Cardiac fibroblast (primary cell): ENCODE measurements at places on chromosomes 16 and 17.
A peak's percentile ranks its signal among the peaks of the same experiment; 100 is the strongest.

DNA sequence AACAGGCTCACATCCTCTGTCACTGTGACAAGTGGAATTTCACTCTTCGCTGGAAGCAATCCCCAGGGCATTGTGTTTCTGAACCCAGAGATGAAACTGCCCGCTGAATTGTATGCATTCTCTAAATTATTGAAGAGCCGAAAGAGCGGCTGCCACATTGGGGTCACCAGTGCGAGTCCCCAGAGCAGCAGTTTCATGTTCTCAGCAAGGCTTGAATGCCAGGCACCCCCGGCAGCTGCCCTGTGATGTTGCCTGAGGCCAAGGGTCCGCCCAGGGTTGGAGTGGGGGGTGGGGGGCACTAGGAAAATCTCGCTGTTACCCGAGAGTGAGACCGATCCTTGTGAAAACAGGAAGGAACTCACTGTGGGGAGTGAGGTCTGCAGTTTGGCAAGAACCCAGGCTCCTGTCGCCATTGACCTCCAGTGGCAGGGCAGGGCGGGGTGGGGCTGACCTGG lies 20.7 kb upstream of the BCAR1 start:
- DNase-seq: no peak

DNA sequence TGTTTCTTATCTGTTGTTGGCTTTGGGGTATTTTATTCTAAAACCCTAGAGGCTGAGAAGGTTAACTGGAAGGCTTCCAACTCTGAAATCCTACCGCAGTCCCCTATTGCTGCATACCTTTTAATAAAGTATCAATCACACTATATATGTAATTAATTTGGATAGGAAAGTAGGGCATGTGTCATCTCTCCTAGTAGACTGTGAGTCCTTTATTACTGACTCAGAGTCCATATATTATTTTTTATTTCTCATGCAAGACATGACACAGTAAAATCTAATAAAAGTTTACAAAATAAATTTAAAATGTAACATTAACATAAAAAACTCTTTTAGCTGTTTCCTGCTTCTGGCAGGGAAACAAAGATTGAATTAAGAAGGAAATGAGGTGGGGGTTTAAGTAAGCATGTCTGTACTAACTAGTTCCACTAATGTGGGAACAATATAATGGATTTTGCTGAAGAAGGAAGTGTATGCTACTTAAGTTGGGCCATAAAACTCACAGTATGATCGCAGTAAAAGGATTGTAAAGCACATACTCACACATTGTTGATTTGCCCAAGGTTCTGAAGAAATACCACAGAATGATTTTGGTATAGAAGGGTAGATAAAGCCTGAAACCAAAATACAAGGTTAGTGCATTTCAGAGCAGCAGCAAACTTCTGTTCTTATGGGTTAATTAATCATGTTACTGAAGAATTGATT lies 97.6 kb upstream of the HLF start:
- no peak for DNase-seq

DNA sequence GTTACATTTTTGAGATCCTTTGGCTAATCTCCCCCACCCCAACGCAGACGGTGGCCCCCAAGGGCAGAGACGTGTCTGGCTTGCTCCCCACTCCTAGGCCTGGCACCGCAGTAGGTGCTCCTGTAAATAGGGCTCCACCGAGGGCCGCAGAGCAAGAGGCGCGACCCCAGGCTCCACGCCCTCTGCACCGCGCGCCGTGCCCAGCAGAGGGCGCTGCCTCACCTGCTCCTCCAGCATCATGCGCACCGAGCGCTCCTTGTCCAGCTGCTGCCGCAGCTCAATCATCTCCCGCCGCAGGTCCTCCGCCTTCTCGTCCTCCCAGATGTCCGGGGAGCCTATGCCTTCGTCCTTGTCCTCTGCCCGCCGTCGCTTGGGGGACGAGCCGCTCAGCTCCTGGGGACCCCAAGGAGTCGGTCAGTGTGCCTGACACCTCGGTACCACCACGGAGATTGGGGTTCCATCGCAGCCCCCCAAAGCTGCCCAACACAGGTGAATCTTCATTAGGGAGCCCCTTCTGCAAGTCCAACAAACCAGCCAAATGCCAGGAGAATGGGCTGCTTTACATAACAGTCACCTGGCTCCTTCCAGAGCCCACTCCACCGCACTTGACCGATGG lies 11.2 kb downstream of the TFAP4 start:
- peak; percentile 36 for DNase-seq

- DNase-seq: peak; percentile 84
These were observed 4.4 kb upstream of the MAP2K3 start for GRCh38 chr17:21280081-21280518.

- peak; percentile 51 for DNase-seq
These were observed 22.0 kb upstream of the NPTX1 start for GRCh38 chr17:80498242-80498919.

DNA sequence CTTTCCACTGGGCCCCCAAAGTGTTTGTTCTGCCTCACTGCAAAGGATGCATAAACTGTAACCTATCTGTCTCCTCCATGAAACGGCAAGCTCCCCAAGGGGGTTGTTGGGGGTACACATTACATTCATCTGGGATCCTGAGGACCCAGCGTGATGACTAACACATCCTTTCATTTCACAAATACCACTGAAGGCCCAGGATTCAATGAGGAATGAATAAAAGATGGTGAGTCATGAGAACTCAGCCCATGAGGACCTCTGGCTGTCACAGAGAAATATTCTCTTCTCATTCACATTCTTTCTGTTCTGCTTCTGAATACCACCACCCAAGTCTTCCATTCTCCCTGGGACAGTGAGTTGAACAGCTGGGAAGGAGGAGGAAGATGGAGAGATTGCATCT lies 149.8 kb downstream of the RBFOX3 start:
- no peak for DNase-seq

- no peak for DNase-seq
These were observed 35.6 kb downstream of the TENT4B start for GRCh38 chr16:50188619-50189136.

- no peak for DNase-seq
These were observed 33.6 kb upstream of the SSTR5 start for GRCh38 chr16:1038932-1039331.

GRCh38 chr17:68085771-68086381 lies 50.3 kb downstream of the KPNA2 start:
- DNase-seq: no peak

DNA sequence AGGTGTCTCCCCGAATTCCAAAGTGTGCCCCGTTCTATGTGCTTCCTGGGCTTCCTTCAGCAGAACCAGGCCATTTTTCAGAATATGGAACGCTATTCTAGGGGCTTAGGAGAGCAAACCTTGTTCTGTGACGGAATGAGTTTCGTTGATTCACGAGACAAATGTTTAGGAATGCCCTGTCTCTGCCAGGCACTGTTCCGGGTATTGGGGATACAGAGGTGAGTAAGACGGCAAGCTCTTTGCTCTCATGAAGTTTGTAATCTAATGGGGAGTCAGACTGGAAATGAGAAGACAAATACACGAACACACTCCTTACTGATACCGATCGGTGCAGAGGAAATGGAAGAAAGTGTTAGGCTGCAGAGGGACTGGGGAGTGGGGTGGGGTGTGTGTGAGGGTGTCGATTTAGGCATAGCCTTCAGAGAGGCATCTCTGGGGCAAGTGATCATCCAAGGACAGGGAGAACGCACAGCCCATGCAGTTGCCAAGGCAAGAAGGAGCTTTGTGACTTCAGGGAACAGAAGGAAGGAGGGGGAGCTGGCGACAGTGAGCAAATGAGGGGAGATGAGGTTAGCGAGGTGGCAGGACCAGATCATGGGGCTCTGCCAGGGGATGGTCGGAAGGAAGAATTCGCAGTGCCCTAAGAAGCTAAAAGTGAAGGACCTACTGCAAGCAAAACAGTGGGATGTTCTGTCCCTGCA lies 189.6 kb downstream of the MSI2 start:
- no peak for DNase-seq

GRCh38 chr17:50596191-50597037 lies 35.9 kb downstream of the CACNA1G start:
- no peak for DNase-seq

- DNase-seq: no peak
These were observed 28.1 kb upstream of the BAHCC1 start for GRCh38 chr17:81367171-81367570.

DNA sequence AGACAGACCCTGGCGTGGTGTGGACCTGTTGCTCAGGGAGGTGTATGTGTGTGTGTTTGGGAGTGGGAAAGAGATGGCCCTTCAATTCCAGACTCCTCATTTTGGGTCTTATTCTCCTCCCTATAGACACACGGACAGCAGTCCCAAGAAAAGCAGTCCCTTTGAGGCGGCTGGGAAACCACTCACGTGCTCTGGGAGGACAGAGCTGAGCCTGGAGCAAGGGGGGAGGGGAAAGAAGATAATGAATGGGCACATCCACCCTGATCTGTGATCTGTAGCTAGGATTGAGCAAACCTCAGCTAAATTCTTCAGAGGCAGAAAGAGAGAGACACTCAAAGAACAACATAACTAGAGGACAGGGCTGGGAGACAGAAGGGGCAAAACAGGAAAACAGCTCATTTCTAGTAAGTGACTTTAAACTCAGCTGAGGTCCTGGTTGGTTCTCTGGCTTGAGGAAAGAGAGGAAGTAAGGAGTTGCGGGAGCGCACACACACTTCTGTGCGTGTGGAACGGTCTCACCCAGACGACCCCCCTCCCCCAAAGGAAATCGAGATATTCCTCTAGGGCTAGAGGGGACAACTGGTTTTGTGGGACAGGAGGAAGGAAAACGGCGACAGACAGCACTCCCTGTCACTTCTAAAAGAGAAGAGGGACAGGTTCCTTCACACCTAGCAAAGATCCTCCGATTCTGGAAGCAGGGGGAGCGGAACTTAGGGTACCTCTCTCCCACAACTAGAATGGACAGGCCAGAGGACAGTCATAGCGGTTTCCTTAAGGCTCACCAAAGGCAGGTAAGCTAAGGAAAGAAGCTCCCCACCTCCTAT lies 658 bp downstream of the RAB5C start:
- peak; percentile 43 for DNase-seq

DNA sequence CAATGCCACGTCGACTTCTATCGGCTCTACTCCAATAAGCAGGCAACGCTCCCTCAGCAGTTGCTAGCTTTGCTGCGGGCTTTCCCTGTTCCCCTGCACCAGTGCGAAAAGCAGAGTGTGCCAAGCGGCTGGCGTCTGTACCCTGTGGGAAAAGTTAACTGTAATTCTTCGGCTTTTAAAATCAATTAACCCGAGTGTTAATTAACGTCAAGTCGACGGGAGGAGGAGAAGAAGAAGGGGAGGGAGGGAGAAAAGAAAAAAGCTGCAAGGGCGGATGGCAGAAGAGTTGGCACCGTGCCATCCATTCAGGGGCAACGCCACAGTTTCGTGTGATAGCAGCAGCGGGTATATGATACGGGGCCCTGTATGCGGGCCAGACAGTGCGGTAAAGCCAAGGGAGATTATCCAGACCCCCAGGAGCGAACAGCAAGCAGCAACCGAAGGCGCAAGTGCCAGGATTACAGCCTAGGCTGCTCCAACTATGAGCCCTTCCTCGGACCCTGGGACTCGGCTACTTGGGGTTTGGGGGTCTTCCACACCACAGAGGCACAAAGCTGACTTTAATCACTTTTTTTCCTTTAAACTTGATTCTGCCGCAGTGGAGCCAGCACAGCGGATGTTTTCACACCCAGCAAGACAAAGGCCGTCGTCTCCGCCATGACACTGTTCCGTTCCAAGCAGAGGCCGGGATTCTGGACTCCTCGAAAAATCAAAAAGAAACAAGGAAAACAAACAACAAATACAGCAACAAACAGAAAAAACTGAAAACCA lies 253.8 kb upstream of the PMFBP1 start:
- DNase-seq: no peak

DNA sequence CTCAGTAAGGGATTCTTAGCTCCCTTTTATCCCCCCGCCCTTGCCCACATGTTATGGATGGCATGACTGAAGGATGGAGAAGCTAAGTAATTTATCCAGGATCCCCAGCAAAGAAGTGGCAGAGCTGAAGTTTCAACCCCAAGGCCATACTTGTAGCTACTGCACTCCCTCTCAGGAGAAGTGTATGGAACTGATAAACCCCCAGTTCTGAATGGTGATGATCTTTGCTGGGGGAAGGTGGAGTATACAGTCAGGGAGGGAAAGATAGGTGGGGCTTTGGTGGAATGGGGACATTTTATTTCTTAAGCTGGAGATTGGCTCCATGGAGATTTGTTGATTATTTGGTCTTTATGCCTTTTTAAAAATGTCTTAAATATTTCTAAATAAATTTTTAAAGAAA lies 58.3 kb downstream of the TNRC6C start:
- no peak for DNase-seq

GRCh38 chr17:60333628-60334031 lies 58.3 kb downstream of the USP32 start:
- peak; percentile 20 for DNase-seq

DNA sequence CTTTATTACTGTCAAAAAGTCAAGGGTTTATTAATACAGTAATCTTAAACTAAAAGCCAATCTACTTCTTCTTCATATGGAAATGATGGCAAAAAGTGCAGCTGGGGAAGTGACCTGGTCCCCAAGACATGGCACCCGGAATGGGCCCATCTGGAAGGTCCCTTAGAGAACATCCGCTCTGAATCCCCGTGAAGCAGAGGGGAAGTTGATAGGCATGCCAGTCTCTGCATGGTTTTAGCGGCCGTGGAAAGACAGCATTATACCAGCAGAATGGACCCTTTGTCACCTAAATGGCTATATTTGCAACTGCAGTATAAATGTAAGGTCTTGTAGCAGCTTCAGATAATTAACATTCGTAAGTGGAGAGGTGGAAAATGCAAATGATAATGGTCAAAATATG lies 32.4 kb downstream of the COTL1 start:
- DNase-seq: no peak

DNA sequence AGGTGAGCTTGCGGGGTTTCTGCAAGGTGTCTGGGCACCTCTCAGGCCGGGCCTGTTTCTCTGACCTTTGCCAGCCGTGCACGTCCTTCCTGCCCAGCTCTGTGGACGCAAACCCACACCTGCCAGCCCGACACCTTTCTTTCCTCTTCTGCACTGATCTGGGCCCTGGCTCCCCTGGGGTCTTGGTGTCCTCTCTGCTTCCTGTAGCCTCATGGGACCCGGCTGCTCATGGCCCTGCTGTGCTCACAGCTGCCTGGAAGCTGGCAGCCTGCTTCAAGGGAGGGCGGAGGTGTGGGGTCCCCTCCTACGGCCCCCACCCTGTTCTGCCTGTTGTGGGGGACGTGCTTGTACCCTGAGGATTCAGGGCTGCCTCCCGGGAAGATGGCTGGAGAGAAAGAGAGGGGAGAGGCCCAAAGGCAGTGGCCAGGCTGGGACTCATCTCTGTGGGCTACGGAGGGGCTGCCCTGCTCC lies 342.4 kb downstream of the SEC14L1 start:
- DNase-seq: no peak

DNA sequence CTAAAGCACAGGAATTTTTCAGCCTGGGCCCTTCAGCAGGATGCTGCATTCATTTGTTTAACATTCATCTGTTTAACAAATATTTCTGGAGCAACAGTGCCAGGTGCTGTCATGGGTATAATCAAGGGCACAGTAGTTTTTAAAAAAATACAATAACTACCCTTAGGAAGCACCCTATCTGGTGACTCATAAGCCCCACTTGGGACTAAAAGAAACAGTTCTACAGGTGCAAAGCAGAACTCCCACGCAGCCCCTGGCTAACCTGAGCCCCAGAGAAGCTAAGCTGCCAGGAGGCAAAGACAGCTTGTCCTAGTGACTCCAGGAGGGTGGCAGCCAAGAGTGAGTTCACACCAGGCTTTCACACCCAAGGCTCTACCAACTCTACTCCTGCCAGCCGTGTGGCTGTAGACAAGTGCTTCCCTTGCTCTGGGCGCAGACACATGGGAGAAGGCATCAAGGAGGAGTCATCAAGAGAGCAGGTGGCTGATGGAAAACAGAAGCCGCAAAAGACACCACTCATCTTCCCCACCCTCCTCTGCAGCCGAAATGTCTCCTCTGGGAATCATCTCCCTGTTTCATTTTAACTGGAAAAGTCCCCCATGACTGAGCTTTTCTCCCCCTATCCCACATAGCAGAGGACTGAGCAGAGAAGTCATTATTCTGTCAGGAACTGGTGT lies 14.4 kb downstream of the CUEDC1 start:
- no peak for DNase-seq
